Lung (tissue), 17 donors: ENCODE measurements at places on chromosomes 3 and 15.

DNA sequence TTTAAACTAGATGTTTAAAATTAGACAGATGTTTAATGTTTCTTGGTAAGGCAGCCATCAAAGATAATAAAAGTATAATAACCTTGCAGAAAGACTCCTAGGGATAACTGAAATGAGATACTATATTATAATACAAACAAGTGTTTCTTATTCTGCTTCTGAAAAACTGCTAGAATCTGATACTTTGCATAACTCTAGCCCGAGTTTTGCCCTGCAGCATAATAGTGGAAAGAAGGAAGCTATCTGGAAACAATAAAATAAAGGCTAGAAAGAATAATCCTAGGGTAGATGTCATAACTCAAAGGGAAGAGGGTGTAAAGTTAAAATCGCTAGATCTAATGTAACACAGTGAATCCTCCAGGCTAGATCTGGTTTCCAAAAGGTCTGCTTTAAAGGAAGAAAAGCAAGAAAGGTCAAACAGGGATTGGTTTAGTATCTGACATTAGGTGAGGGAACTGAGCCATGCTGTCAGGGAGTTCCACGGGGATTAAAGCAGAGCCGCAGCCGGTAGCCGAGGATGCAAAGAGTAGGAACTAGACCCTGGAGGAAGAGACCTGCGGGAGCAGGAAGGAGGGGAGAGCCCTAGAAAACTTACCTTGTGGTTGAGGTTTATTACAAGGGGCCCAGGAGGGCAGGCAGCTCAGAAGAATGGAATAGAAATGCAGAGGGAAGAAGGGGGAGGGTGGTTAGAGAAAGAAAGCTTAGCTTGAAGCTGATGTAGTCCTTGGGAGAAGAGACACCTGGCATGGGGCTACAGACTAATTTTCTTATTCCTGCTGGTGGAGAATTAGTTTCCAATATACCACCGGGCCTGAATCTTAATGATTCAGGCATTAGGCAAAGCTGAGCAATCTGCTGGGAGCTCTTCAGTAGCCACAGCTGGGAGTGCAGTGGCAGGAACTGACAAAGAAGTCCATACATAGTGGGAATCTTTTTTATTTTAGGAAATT is 46.1 kb upstream of the TUSC7 start:
- peak; percentile 8 for DNase-seq

DNA sequence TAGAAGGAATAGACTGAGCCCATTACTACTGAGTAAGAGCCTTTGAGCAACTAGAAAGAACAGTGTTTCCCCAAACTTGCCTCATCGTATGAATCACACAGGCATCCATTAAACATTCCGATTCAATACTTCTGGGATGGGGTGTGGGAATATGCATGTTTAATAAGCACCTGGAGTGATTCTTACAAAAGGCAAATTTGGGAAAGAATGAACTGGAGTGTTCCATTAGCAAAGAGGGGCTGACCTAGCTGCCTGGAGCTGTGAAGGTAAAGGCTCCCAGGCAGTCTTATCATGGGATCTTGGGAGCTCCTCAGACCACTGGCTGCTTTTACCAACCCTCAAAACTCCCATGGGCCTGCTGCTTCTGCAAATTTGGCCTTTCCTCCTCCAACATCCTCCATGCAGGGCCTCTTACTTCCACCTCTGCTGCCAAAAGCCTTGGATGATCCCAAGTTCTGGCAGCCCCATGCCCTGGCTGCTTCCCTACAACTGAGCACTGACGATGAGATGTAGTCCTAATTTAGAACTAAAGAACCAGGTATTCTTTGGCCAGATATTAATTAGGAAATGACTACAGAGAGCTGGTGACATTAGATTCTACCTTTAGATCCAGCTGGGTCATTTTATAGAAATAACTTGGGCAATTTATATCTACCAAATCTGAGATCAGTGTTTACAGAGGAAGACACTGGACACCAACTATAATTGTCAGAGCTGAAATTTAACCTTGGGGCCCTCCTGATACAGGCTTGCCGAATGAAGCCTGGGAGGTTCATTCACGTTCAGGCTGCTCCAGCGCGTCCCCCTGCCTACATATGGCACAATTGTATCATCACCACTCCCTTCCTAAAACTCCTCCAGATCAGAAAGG is 11.2 kb upstream of the HOMER2 start:
- DNase-seq, result no peak

DNA sequence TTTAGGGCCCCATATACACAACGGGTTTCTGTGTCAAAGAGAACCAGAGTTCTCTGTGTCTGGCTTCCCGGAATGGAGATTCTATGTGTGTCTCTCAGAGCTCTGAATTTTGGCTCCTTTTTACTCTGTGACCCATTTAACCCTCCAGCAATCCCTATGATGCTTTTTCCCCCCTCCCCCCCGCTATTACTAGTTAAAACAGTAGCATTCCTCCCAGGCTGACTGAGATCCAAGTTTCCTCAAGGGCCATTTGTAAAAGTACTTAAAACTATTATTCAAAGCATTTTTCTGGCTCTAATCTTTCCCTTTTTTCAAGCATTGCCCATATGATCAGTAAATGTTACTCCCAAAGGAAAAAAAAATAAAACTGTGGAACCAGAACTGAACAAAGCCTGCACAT is 6.6 kb upstream of the STAC start:
- no peak for DNase-seq

DNA sequence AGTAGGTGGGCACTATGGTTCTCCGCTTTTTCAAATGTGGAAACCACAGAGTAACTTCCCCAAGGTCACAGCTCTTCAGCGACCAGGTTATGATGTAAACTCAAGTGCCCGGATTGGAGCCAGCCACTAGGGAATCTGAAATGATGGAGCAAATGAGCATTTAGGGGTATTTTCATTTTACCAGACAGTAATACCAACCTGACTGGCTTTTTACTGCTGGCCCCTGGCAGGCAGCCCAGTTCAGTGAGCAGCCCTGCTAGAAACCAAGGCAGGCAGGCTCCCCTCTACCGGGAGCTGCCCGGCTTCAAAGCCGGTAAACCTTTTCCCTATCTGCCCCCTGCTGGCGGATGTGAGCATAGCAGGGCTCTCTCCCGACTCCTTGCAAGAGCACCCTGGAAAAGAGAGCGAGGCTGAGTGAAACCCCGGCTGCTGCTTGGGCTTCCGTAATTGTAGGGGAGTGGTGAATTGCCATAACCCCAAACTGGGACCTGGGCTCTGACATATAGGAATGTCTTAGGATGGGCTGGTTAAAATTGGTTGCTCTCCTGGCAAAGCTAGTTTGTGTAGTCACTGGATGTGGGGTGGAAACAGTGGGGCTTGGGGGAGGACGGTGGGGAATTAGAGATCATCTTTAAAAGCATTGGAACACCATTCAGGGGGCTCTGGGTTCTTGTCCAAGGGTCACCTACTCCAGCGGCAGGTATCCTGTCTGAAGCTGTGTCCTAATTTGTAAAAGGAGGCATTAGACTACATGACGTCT is 98.0 kb upstream of the TNFAIP8L3 start:
- DNase-seq, result peak; percentile 90

GRCh38 chr3:195248281-195248680 is 22.7 kb downstream of the XXYLT1 start:
- no peak for DNase-seq

DNA sequence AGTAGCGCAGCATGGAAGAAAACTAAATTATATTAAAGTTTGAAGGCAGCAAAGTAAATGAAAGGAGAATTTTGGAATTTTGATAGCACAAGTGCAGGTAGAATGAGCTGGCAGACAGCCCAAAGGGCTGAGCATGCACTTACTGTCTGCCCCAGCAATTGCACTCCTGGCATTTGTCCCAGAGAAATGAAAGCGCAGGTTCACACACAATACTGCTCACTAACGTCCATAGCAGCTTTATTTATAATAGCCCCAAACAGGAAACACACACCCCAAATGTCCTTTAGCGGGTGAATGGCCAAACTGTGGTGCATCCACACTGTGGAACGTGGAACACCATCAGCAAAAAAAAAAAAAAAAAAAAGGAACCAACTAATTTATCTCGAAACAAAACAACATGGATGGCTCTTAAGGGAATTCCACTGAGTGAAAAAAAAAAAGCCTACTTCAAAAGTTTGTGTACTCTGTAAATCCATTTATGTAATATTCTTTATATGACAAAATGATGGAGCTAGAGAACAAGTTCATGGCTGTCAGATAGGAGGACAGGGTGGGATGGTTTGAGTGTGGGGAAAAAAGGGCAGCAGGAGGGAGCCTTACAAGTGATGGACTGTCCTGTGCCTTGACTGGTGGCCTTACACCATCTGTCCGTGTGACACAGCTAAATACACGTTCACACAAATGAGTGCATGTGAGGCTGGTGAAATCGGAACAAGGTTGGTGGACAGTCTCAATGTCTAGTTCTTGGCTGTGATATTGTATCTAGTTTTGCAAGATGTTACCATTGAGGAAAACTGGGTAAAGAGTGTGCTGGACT is 6.0 kb upstream of the TM2D3 start:
- DNase-seq, result peak; percentile 84

GRCh38 chr3:10284496-10284895 is 8.3 kb downstream of the GHRL start:
- DNase-seq, result no peak

DNA sequence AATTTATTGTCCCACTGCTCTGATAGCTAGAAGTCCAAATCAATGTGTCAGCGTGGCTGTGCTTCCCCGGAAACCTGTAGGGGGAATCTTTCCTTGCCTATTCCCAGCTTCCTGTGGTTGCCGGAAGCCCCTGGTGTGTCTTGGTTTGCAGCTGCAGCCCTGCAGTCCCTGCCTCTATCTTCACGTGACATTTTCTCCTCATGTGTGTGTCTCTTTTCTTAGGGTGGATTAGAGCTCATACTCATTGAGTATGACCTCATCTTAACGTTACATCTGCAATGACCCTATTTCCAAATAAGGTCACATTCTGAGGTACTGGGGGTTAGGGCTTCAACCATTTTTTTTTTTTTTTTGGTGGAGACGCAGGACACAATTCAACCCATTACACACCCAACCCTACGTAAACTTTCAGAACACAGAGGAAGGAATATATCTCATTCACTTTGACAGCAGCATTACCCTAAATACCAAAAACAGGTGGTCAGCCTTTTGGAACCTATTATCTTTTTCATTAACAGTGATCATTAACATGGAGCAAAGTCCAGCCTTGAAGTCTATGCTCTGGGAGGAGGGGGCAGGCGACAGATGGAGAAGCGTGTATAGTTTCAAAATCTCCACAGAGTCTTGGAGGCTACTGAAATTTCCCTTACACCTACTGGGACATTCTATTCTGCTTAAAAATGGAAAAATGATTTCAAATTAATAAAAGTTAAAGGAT is 88.6 kb downstream of the RYK start:
- no peak for DNase-seq

DNA sequence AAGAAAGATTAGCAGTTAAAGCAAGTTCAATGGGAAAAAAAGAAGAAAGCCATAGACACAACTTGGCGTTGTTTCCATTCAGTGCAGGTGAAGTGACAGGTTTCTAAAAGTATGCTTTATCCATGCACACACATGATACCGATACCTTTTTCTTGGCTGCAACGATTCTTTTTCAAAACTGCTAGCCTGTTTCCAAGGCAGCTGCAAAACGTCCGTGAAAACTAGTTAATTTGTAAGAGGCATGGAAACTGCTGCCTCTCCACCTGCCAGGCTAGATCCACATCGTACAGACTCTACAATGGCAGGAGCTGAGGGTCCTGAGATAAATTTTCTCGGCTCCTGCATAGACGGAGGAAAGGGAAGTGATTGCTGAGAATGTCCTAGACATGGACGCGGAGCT is 128.9 kb upstream of the ICE2 start:
- no peak for DNase-seq

DNA sequence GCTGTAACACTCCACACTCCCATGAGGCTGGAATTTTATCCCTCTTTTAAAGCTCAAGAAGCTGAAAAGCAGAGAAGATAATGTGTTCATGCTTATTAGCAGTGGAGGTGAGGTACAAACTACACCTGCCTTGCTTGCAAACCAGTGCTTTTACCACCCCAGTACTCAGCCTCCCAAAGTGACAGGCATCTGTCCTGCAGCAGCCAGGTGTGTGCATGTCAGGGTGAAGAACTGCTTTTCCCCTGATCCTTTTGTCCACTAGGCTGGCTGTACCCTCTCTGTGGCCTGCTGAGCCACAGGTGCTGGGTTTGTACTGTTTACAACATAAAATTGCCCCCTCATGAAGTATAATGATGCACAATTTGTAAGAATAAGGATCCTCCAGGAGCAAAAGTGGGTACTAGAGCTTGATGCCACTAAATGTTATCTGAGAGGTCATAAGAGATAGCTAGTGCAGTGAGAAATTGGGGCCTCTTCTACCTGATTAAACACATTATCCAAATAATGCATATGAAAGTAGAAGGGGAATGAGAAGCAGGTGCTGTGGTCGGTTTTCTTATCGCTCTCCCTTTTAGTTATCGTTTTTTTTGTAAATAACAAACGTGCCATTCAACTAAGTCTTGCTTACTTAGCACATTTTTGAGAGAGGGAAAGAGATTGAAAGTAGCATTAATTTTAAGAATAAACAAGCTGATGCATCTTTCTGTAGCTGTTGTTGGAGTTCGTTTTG is 39.2 kb upstream of the GADL1 start:
- DNase-seq, result no peak

GRCh38 chr3:190359813-190360212 is 28.1 kb upstream of the CLDN16 start:
- no peak for DNase-seq

GRCh38 chr3:111538681-111539083 is 3.3 kb upstream of the CD96 start:
- DNase-seq, result peak; percentile 35

DNA sequence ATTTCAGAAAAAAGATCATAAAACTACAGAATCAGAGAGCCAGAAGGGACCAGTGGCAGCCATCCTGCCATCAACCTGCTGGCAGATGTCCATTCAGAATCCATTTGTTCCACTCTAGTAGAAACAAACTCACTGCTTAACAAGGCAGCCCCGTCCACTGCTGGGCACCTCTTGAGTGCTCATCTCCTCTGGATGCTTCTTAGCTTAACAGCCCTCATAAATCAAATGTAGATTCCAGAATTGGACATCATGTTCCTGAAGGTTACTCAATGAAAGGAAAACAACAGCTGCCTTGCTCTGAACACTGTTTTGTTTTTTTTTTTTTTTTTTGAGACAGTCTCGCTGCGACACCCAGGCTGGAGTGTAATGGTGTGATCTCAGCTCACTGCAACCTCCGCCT is 37.3 kb downstream of the ABCC5 start:
- DNase-seq, result no peak

- no peak for DNase-seq
Measured at GRCh38 chr15:100330629-100331215, 11.1 kb downstream of the ADAMTS17 start.
